Left lung (tissue), 14 donors: ENCODE measurements at places on chromosomes 4 and X. TPM values are rescaled to one million over a fixed set of nuclear protein-coding genes. Genes with fewer than 3 reads are reported as not detected.

GRCh38 chr4:89287945-89288344 lies 19.7 kb downstream of the GPRIN3 start:
- no peaks in the 10 kb centered on the region for H3K36me3 ChIP-seq
- H3K27me3 ChIP-seq, result no peaks in the 10 kb centered on the region
- DNase-seq, result no peak
- no peak overlapping the region for H3K4me3 ChIP-seq
- peaks cover 25% of the 10 kb centered on the region for H3K4me1 ChIP-seq

DNA sequence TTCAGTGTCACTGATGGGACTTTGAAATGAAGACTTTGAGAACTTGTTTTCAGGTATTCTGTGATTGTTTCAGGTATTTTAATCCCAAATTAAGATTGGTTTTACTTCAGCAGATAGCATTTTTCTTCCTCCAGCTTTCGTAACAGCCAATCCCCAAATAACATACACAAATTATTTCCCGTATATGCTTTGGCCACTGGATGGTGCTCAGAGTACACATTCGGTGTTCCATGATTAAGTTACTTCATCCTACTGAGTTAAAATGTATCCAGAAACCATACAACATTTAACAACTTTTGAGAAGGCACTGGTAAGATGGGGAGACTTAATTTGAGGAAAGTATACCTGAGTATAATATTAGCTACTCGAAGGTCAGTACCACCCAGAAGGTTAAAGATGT lies 233.4 kb upstream of the FAM47A start:
- no peak overlapping the region for H3K4me3 ChIP-seq
- H3K36me3 ChIP-seq, result no peaks in the 10 kb centered on the region
- H3K4me1 ChIP-seq, result no peaks in the 10 kb centered on the region
- H3K27me3 ChIP-seq, result no peaks in the 10 kb centered on the region

- DNase-seq, result no peak
- H3K27me3 ChIP-seq, result no peaks in the 10 kb centered on the region
- H3K4me1 ChIP-seq, result no peaks in the 10 kb centered on the region
- no peaks in the 10 kb centered on the region for H3K36me3 ChIP-seq
- H3K27ac ChIP-seq, result no peak overlapping the region
Observed at GRCh38 chrX:2781698-2782097, 29.9 kb downstream of the XG start.

Gene GPR173
- total RNA-seq, result 3.6 TPM

Gene RBMXL3
- not detected for total RNA-seq

Gene KIT
- total RNA-seq, result 10.9 TPM

Gene ANKRD50
- 40.7 TPM for total RNA-seq

Gene MID1
- total RNA-seq, result 21.9 TPM
